ENCODE measurements at places on chromosomes 16 and 17.

GRCh38 chr17:75933808-75934207, 7.0 kb downstream of the FBF1 start:
- no peak for DNase-seq

DNA sequence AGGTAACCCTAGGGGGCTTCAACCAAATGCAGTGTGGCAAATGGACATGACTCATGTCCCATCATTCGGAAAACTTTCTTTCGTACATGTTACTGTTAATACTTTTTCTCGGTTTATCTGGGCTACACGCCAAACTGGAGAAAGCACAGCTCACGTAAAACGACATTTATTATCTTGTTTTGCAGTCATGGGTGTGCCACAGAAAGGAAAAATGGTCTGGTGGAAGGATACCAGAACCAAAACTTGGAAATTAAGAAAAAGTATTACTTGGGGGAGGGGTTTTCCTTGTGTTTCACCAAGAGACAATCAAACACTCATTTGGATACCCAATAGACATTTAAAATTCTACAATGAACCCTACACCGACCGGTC, 23.6 kb downstream of the ALOX15B start:
- DNase-seq = peak; percentile 89

- DNase-seq = no peak
Measured at GRCh38 chr16:69371564-69371963, 14.2 kb downstream of the TERF2 start.

GRCh38 chr16:54034684-54035083, 251.9 kb downstream of the IRX3 start:
- peak; percentile 28 for DNase-seq

DNA sequence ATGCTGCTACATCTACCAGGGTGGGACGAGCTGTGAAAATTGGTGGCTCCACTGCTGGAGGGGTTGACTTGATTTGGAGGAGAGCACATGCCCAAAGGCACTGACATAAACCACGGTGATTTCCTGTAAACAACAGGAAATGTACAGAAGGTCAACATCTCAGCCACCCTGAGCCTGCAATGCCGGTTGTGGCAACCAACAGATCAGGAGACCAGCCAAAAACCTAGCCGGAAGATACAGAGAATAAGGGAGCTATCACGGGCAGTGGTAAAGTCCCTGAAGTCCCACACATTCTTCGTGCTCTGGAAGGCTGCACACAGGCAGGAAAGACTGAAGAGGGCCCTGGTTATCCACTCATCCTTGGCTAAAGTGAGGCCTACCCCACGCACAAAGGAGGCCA, 56.2 kb downstream of the ADCY9 start:
- no peak for DNase-seq

DNA sequence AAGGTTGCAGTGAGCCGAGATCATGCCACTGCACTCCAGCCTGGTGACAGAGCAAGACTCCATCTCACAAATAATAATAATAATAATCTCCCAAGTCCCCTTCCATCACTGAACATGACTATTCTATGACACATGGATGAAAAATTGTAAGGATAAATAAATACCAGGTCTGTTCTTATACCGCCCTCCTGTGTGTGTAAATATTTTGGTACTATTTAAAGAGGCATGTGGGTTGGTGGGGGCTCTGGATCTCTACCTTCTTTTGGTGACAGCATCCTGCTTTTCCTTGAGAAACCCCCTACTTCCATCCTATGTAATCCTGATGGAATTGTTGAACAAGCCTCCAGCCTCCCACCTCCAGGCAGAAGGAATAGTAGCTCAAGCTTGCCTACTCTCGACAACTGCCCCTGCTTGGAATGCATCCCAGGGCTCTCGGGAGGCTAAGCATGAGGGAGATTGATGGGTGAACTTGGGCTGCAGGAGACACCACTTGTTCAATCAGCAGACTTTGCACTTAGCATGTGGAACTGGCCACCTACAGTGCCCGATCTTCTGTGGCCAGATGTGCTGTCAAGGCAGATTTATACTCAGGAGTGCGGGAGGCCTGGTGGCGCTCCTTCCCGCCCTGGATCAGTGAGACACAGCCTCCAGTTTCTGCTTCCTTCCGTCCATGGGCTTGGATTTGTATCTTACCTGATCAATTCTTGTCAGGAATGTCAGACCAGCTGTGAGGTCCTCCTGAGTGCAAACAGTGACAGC, 287.4 kb downstream of the SLC39A11 start:
- no peak for DNase-seq

DNA sequence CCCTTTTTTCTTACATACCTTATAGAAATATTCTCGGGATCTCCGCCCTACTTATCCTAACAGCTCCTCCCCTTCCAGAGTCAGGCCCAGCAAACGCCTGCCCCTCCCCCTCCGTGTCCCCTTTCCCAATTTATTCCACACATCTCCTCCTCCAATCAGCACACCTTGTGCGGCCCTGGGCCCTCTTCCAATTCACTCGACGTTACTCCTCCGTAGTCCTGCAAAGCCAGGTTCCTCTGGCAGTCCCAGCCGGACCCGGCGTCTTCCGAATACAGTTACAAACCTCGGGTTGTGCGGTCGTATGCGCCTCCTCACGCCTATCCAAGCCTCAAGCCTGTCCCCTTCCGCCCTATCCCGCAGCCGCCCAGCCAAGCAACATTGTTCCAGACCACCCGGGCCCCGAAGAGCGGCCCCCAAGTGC, 677 bp downstream of the CBX1 start:
- no peak for DNase-seq

DNA sequence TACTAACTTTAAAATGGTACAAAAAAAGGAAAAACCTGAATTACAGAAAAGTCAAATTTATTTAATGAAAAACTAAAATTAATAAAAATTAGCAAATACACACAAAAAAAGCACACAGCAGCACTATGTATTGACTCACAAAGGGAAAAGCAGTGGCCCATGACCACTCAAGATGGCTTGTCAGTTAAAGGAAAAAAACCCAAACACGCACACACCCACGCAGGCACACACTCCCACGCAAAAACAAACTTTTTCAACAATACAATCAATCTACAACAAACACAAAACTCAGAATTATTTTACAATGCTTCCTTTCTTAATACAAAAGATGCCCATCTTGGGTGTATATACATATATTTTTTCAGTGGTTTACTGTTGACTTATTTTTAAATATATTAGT, 24.2 kb downstream of the SIAH1 start:
- DNase-seq = no peak

- DNase-seq = no peak
Measured at GRCh38 chr17:9371019-9371418, 204.6 kb downstream of the STX8 start.

Measured in hematopoietic multipotent progenitor cell treated with erythropoietin and hydrocortisone succinate and interleukin-3 and kit ligand, for 4 days (in vitro differentiated cells).